ENCODE measurements at places on chromosomes 6 and 20.
A peak's percentile ranks its signal among the peaks of the same experiment; 100 is the strongest.

DNA sequence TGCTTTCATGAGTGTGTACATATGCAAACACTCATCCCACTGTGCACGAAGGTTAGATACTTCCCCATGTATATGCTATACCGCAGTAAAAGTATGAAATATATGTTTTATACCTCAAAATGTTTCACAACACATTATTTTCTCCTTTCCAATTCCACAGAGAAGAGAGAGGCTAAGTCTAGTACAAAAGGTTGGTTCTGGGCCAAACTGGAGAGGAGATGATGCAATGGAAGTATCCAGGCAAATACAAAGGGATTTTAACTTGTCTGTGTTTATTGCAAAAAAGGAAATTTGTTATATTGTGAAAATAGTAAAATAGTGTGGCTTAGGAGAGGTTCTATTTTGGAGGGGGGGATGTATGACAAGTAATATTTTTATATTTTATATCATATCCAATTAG, 112.6 kb downstream of the PLCB1 start:
- peak; percentile 82 for DNase-seq

GRCh38 chr6:69026243-69026642, 391.2 kb downstream of the ADGRB3 start:
- no peak for DNase-seq

DNA sequence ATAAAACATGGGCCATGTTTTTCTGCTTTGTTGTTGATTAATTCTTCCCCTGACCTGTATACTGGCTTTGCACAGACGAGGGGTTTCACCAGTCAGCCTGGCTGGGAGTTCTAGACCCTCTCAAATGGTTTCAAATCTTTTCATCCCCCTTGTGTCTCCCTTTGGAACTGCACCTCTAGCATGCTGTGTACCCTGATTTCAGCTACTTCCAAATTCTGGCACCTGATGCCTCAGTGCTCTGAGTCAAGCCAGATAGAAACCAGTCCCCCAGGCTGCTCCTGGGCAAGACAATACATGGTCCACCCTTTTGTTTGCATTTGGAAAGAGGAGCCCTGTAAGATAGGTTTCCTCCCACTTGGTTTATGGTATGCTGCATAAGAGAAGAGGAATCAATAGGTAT, 290.2 kb downstream of the BTBD3 start:
- DNase-seq = peak; percentile 69

DNA sequence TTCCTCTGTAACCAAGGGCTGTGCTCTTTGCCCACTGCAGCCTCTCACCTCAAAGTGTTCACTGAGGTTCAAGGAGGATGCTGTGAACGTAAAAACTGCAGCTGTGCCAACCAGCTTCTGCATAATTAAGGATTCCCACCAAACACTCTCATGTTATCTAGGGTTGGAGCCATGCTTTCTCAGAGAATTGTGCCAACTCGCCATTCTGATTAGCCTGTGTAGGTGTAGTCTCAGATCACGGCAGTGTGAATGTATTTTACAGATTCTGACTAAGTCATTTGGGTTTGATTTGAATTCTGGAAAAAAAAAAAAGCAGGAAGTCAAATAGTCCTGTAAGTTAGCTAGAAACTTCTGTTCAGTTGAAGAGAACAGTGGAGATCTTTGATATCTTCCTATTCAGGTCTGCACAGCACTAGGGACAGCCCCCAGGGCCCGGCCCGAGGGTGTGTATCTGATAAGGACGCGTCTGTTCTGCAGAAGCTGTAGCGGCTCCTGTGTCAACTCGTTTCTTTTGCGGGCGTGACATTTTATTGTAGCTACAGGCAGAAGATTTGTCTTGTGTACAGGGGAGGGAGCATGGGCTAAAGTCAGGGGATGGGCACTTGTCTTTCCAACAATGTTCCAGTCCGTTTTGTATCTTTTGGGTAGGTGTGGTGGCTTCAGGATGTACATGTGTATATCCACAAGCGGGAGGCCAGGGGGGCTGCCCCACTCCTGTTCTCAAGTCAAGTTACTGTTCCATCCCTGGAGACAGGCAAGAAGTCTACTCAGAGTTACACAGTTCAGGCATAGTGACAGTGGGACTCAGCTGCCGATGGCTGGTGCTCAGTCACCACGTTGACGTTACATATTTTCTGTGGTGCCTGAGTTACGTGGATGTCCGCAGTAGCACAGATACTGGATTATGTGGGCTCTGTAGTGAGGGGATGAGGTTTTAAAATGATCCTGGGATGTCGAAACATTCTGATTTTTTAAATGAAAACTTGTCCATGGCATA, 12.4 kb downstream of the IRF4 start:
- no peak for DNase-seq

DNA sequence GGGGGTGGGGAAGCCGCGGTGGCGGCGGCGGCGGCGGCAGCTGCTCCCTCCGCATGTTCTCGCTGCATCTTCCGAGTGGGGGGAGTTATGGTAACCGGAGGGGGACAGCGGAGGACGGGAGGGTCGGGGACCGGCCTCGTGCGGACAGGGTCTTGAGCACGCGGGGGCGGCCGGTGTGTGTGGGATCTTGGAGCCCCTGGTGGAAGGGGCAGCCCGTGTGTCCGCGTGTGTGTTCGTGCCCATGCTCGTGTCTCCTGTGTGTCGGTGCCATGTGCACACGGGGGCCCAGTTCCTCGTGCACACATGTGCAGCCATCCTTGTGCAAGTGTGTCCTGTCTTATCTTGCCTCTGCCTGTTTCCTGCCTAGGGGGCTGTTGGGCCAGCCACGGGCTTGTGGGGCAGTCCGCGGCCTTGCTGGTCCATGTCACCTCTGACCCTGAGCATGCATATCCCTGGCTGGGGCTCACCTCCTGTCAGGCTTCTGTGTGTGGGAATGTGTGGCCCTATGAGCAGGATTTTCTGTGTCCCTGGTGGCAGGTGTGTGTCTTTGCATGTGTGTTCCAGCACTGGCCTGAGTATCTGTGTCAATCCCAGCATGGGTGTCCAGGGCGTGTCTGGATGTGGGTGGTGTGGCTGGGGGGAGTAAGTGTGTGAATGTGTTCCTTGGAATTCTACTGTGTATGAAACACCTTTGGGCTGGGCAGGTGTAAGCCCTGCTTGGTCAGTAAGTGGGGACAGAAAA, 8.5 kb downstream of the SYNGAP1 start:
- peak; percentile 68 for DNase-seq

DNA sequence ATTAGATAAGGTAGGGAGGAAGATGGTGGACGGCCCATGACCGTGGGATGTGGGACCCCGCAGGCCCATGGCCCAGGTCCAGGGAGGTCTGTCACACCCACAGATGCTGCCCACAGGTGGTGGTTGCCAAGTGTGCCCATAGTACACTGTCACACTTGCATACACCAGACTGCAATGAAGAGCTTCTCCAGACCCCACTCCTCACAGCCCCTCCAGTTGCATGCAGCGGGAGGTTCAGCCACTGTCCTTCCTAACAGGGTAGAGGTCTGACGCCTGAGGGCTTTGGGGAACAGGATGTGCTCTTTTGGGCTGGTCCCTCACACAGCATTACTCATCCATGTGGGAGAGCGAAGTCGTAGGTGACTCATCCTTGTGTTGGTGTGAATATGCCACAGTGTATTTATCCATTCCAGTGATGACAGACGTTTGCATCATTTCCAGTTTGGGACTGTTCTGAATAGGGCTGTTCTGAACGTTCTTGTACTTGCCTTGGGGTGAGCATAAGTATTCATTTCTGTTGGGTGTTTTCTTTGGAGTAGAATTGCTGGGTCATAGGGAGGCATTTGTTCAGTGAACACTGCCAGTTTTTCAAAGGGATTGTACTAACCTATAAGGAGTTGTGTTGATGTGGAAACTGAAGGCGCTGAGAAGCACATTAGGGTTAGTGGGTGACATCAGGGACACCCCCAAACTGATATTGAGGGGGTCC, 10.1 kb upstream of the PYGB start:
- peak; percentile 100 for DNase-seq

Measured in MCF 10A (cell line).